ENCODE measurements at places on chromosomes 13 and 19. TPM values are rescaled to one million over a fixed set of nuclear protein-coding genes. Genes with fewer than 3 reads are reported as not detected.

DNA sequence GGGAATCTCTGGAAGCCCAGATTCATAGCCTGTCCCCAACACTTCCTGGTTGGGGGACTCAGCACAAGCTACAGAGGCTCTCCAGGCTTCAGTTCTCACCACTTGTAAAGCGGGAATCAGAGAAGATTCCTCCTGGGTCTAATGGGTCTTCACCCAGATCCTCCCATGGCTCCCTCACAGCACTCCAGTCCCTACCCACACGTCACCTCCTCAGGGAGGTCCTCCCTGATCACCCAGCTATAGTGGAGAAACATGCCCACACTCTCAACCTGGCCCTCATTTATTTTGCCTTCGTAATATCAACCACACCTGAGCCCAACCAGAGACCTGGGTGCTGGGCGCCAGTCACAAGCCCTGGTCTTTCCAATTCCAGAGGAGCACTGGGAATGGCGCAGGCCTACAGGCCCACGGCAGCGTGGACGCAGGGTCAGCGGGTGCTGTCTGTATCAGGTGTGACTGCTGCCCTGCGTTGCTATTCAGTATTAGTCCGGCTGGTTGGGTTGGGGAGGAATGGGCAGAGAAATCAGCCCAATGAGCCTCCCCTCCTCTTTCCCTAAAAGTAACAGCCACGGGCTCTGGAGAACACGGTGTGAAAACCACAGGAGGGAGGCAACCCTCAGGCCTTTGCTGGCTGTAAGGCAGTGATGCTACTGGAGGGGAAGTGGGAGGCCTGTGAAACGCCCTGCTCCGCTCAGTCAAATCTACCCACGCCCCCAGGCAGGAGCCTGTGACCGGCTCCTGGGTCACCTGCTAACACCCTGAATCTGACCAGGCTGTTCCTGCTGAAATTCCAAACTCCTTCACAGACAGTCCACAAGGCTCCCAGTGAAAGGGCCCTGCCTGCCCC, 5.2 kb downstream of the AKT2 start:
- H3K27me3 ChIP-seq: no peaks in the 10 kb centered on the region
- H3K27ac ChIP-seq: peak overlapping the region; percentile 66
- H3K36me3 ChIP-seq: peaks cover 3% of the 10 kb centered on the region
- peaks cover 65% of the 10 kb centered on the region for H3K4me1 ChIP-seq
- H3K4me3 ChIP-seq: peak overlapping the region; percentile 27
- DNase-seq: no peak

Gene C19orf44
- 3.4 TPM for total RNA-seq

- no peak overlapping the region for H3K4me3 ChIP-seq
- peak; percentile 35 for DNase-seq
- peak overlapping the region; percentile 39 for H3K27ac ChIP-seq
- no peaks in the 10 kb centered on the region for H3K27me3 ChIP-seq
Measured at GRCh38 chr13:41500511-41500910, 43.2 kb downstream of the RGCC start.

DNA sequence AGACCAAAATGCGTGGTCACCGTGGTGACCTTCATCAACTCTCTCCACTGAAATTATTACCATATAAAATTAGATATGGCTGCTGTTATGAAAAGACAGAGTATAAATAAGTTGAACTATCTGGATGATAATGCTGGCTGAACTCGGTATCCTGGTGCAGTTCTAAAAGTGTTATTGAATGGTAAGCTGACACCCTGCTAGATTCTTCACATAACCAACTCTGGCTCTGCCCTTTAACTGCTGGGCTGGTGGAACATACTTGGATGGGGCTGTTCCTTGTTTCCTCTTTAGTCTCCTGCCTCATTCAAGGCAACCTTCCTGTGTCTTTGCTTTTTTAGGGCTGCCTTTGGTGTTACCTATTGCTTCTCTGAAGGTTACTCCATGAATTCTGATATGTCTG, 106.9 kb downstream of the FGF9 start:
- H3K27ac ChIP-seq: no peak overlapping the region
- no peak overlapping the region for H3K4me3 ChIP-seq
- peaks cover 5% of the 10 kb centered on the region for H3K27me3 ChIP-seq
- no peaks in the 10 kb centered on the region for H3K4me1 ChIP-seq
- DNase-seq: no peak

DNA sequence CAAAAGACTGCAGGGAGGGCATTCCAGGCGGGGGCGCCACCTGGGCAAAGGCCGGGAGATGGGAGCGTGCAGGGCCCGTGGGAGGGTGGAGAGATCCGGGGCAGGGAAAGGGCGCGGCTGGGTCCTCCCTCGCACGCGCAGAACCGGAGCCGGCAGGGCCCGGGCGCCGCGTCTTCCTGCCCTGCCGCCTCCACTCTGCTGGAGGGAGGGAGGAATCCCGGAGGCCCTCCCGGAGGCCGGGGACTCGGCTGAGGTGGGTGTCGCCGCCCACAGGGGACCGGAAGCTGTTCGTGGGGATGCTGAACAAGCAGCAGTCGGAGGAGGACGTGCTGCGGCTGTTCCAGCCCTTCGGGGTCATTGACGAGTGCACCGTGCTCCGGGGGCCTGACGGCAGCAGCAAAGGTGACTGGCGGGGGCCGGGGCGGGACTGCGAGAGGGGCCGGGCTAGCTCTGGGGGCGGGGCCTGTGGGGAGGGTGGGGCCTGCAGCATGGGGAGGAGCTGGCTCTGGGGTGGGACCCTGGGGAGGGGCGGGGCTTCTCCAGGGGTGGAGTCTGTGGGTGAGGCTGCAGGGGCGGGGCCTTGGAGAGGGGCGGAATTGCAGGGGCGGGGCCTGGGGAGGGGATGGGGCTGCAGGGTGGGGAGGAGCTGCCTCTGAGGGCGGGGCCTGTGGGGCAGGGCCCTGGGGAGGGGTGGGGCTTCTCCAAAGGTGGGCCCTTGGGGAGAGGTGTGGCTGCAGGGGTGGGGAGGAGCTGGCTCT, 51.3 kb downstream of the CELF5 start:
- peak overlapping the region; percentile 95 for H3K4me3 ChIP-seq
- peak; percentile 91 for DNase-seq
- H3K36me3 ChIP-seq: no peaks in the 10 kb centered on the region
- H3K27ac ChIP-seq: no peak overlapping the region
- H3K4me1 ChIP-seq: peaks cover 11% of the 10 kb centered on the region
